ENCODE measurements at places on chromosomes 11 and 22.

DNA sequence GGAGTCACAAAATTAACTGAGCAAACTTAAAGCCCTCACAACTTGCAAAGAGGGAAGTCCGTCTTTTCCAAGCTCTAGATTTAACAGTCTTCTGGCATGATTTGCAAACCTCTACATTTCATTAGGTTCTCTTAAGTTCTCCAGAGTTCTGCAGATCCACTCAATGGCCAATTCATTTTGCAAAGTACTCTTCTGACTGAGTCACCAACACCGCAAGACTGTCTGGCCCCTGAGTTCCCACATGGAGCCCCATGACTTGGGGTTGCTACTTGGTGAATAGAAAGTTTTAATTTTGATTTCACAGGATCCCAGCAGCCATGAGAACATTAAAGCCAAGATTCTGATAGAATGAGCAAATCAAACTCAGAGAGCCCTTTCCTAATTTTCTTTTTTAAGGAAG, 134.5 kb downstream of the PLEKHA7 start:
- no peak for DNase-seq

- peak; percentile 26 for DNase-seq
Measured at GRCh38 chr11:5226732-5227310, at the start of gene HBB. HBB (minus strand) TSS chr11:5227071; CDS start chr11:5227021, 50 bp downstream.

GRCh38 chr22:45896153-45896951, 80.6 kb downstream of the WNT7B start:
- no peak for DNase-seq

- peak; percentile 91 for DNase-seq
Measured at GRCh38 chr11:13105237-13105844, 96.2 kb downstream of the RASSF10 start.

GRCh38 chr22:45912910-45913309, 64.1 kb downstream of the WNT7B start:
- no peak for DNase-seq

GRCh38 chr11:134459246-134460061, 47.4 kb upstream of the B3GAT1 start:
- DNase-seq: no peak

DNA sequence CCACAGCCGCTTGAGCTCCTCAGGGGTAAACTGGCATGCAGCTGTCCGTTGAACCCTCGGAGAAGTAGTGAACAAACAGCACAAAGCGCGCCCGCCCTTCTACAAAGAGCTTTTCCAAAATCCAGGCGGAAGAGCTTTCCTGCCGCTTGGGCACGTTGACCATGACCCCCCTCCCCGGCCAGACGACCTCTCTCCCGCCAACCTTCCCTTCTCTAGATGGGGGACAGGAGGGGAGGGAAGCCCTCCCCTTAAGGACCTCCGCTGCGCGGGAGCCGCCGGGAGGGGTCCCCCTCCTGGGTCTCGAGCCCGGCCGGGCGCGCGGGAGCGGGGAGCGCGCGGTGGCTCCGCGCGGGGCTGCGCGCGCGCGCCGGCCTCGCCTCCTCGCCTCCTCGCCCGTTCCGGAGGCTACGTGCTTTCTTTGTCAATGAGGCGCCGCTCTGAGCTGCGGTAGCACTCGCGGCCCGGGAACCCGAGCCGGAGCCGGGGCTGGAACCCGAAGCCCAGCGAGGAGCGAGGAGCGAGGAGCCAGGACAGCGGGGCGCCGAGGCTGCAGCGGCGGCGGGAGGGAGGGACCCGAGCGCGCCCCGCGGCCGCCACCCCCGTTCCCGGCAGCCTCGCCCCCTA, 118.6 kb downstream of the HIPK3 start:
- peak; percentile 68 for DNase-seq

DNA sequence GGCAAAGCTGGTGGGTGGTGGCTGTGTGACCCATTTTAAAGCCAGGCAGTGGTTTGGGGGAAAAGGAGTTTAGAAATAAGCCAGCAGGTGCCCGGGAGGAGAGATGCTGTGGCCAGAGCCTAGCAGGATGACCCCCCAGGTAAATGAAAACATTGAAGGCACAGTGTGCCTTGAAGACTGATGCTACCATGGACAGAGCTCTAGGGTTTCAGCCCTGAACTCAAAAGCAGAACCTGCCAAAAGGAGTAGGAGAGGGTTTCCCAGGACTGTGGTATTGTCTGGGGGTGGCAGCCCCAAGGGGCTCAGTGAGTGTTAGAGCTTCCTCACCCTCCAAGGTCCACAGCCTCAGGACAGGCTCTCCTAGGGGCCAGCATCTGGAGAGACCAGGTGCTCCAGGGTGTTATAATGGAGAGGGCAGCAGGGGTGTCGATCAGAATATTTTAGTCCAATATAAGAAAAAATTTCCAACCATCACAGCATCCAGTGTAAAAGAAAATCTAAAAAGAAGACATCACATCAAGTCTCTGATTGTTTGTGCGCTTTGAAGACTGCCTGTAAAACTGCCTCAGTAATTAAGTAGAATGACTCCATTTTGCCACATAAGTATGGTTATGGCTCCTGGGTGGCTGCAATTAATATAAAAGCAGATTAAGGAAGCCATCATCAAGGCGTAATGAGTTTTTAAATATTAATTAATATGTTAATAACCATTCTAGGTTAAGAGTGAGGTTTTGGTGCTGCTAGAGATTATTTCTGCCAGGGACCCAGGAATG, 88.6 kb upstream of the LMO1 start:
- no peak for DNase-seq

DNA sequence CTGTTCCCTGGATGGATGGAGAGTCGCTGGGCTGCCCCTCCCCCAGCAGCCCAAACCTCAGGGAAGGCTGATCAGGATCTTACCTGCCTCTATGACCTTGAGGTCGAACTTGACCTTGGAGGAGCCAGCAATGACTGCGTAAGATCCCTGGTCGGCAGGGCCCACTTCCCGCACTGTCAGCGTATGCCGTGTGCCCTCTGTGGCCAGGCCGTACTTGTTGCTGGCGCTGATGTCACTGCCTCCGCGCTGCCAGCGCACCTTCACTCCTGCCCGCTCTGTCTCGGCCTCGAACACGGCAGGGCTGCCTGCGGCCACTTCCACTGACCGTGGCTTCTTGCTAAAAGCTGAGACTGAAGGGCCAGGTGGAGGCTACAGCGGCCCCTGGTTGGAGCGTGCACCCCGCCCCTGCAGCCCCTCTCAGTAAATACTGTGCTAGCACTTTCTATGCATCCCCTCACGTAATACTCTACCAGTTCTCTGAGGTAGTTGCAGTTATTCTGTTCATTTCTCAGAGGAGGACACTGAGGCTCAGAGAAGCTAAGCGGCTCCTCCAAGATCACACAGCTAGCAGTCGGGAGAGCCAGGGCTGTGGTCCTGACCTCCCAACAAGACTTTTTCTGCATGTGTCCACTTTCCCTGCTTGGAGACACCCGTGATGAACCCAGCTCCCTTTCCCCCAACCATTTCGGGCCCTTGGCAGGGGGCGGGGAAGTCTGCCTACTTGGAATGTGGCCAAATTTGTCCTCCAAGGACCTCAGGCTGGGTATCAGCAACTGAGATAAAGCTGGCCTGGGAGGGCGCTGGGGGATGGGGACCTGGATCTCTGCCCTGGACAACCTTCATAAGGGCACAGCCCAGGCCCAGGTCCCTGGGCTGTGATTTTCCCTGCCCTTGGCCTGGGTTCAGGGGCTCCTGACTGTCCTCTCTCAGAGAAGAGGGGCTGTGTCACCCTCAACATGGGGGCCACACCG, 1.1 kb downstream of the MYBPC3 start:
- no peak for DNase-seq

DNA sequence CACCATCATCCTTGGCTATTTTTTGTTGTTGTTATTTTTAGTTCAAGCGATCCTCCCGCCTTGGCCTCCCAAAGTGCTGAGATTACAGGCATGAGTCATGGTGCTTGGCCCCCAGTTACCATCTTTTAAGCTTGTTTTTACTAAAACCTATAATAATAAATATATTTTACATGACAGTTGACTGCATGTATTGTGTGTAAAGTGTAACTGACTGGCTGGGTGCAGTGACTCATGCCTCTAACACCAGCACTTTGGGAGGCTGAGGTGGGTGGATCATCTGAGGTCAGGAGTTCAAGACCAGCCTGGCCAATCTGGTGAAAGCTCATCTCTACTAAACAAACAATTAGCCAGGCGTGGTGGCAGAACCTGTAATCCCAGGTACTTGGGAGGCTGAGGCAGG, 386.2 kb downstream of the TENM4 start:
- no peak for DNase-seq

- no peak for DNase-seq
Measured at GRCh38 chr11:26842478-26843282, 120.8 kb upstream of the SLC5A12 start.

- no peak for DNase-seq
Measured at GRCh38 chr11:36456156-36456555, 53.9 kb downstream of the TRAF6 start.

- DNase-seq: no peak
Measured at GRCh38 chr11:41497974-41498373, 38.5 kb upstream of the LRRC4C start.

GRCh38 chr22:22712092-22712658, 67.8 kb downstream of the GGTLC2 start:
- DNase-seq: no peak

GRCh38 chr11:110939471-110939870, 227.2 kb upstream of the ARHGAP20 start:
- DNase-seq: no peak

DNA sequence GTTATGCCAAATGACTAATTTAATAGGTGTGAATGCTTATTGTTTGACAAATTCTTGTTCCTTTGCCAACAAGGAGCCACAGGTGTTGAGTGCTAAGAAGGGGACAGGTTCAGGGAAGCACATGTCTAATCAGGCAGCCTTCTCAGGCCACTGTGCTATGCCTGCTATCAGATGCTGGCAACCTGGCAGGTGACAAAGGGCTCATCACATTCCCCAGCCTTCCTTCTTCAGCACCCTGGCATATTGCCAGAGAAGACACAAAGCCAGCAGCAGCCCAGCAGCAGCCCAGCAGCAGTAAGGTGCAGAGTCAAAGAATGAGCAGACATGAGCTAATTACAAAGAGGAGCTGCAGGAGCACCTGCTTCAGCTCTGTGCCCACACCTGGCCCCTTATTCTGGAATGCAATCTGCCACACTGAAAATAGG, 68.2 kb downstream of the GUCY1A2 start:
- peak; percentile 85 for DNase-seq

DNA sequence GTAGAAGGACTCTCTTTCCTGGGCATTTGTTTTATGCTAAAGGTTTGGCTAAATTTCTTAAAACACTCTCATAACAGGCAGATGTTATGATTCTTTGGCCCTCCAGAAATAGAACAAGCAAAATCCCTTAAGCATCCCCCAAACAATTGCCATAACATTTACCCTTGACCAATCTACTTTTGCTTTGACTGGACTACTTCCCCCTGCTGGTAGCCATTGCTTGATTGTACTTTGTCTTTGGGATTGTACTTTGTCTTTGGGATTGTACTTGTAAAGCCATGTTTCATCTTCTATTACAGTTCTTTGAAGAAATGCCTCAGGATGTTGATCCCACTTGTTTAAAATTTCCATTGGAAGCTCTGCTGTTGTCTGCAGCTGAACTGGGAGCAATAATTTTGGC, 53.3 kb upstream of the GLYAT start:
- no peak for DNase-seq

DNA sequence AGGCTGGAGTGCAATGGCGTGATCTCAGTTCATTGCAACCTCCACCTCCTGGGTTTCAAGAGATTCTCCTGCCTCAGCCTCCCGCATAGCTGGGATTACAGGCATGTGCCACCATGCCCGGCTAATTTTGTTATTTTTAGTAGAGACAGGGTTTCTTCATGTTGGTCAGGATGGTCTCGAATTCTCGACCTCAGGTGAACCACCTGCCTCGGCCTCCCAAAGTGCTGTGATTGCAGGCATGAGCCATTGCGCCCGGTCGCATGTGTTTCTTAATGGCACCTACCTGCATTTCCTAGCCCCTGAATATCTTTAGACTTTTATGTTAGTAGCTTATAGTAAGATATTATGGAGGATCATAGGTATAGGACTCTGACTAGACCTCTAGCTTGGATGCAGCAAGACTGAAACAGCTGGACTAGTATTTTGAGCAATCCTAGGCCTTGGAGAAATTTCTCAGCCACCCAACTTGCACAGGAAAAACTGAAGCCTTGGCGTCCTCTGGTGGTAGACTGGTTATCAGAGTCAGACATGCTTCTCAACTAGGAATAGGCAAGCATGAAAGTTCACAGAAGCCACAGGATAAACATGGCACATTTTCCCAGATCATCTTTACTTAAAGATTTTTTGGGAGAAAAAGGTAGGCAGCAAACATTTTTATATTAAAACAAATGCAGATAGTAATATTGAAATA, 22.7 kb upstream of the C1QTNF4 start:
- DNase-seq: peak; percentile 58

GRCh38 chr22:36197065-36197440, 4.6 kb downstream of the APOL4 start:
- DNase-seq: no peak

GRCh38 chr22:43013355-43014315, 1.3 kb downstream of the PACSIN2 start:
- DNase-seq: no peak

DNA sequence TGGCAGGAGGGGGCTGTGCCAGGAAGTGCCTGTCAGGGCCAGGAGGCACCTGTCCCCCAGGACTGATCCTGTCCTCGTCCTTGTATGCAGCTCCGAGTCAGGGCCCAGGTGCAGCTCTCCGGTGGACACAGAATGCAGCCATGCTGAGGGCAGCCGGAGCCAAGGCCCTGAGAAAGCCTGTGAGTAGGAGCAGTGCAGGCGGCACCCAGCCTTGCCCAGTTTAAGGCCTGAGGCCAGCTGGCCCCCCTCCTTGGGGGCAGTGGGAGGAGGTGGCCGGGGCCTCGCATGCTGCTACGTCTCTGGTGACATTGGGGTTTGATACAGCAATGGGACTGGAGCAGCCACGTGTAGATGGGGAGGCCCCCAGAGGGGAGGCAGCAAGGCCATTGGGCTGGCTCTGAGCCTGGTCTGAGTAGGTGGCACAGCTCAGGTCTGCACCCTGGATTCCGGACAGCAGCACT, 34.9 kb downstream of the SBF1 start:
- DNase-seq: no peak

GRCh38 chr11:26743622-26744021, 21.8 kb upstream of the SLC5A12 start:
- DNase-seq: no peak

- DNase-seq: no peak
Measured at GRCh38 chr11:17387811-17388210, 648 bp downstream of the KCNJ11 start.

GRCh38 chr11:74225565-74225964, 54.5 kb downstream of the PPME1 start:
- DNase-seq: no peak

- no peak for DNase-seq
Measured at GRCh38 chr22:47171441-47172221, 409.2 kb downstream of the TBC1D22A start.
